Skeletal muscle cell (primary cell): ENCODE measurements at places on chromosomes 12 and 14.

- DNase-seq: peak; percentile 67
Observed at GRCh38 chr12:121786440-121786825, 7.1 kb downstream of the RHOF start.

GRCh38 chr12:93737457-93738198 is 60.5 kb downstream of the CRADD start:
- no peak for DNase-seq

GRCh38 chr14:25006961-25007795 is 42.8 kb downstream of the STXBP6 start:
- peak; percentile 78 for DNase-seq

DNA sequence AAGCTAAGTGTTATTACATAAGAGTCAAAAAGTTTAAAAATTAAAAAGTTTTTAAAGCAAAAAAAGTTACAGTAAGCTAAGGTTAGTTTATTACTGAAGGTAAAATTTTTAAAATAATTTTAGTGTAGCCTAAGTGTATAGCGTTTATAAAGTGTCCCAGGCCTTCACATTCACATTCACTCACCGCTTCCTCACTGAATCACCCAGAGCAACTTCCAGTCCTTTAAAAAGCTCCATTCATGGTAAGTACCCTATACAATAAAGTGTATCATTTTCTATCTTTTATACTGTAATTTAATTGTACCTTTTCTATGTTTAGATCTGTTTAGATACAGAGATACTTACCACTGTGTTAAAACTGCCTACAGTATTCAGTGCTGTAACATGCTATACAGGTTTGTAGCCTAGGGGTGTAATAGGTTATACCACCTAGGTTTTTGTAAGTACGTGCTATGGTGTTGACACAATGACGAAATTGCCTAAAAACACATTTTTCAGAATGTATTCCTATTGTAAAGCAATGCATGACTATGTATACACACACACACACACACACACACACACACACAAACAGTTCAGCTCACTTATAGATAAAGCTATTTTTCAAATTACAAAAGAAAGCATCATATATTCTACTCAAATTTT is 3.7 kb downstream of the CLEC14A start:
- DNase-seq: no peak

GRCh38 chr14:90393966-90394365 is 2.9 kb upstream of the CALM1 start:
- DNase-seq: no peak

DNA sequence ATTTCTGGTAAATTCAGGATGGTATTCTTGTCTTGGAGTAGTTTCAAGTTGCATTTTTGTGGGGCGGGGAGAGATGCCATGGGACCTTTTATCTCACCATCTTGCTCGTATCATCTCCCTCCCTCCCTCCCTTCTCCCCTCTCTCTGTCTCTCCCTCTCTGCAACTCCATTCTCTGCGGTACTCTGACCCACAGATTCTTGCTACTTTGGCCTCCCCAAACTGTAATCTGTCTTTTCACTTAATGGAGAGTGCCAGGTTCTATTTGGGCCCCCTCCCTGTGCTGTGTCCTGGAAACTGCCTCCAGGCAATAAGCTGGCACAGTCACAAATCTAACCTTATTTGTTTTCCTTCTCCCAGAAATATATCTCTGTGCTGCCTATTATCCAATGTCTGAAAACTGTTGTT is 175.2 kb downstream of the PAWR start:
- DNase-seq: no peak

DNA sequence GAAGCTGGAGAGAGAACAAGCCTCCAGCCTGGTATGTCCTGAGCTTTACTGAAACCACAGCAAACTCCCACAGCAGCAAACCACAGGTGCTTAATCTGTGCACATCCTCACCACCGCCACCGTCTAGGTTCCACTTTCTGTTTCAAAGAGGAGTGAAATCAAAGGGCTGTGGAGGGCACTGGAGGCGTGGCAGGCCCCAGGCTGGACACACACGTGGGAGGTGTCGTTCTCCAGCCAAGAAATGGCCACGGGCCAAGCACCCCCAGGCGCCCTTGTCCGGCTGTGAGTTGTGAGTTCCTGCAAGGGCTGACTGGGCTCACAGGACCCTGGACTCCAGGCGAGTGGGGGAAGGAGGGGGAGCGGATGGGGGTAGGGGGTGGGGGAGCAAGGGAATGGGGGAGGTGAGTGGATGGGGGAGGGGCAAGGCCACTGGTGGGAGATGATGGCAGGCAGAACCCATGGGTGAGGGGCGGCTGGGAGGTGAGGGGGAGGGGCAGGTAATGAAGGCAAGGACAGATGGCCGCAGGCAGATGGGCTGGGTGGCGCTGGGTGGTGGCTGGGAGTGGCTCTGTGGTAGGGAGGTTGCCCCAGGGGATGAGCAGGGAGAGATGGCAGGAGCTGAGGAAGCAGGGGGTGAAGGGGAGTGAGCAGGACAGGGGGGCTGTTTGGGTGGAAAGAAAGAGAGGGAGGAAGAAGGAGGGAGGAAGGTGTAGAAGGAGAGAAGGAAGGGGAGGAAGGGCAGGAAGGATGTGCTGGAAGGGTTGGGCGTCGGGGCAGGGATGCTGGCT is 86.7 kb downstream of the NCOR2 start:
- no peak for DNase-seq

GRCh38 chr14:21019366-21019765 is 5.5 kb downstream of the NDRG2 start:
- no peak for DNase-seq

DNA sequence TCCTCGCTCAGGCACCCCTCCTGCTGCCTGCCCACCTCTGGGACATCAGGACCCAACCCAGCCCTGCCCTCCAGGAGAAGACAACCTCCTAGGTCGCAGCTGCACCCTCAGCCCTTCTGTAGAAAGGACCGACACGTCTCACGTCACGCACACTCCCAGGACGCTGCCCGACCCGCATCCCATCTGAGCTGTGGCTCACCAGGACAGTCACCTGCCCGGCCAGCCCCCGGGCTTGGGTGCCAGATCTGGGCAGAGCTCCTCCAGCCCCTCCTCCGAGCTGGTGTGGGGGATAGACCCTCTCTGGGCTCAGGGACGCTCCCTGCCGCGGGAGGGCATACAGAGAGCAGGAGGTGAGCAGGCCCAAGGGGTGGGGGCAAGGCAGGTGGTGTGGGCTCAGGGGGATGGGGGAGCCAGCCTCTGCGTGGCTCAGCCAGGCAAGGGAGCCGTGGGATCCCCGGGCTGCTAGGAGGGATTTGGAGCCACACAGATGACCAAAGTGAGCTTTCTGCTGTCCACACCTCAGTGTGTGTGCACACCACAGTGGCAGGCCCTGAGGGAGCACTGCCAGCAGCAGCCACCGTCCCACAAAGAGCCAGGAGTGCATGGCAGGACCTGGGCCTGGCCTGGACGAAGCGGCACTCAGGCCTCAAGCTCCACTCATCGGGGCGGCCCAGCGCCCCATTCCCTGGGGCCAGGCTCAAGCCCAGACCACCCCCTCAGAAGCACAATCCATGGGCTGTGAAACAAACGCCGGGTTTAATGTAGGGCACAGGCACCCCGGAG is 13.6 kb downstream of the DEGS2 start:
- DNase-seq: no peak

DNA sequence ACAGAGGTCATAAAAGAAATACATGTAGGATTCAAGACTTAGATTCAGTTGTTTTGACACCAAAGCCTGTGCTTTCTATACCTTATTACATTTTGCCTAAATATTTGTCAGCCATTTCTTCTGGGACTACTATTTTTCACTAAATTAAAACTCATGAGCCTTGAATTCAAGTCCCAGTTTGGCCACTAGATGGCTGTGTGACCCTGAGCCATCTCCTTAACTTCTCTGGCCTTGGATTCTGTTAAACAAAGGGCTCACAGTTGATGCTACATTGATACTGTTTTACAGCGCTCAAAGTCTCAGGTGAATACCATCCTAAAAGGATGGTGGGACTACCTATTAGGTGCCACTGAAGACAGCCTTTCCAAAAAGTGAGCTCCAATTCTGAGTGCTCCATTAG is 39.6 kb upstream of the CCDC198 start:
- DNase-seq: no peak

- no peak for DNase-seq
Observed at GRCh38 chr12:130703733-130704375, 12.2 kb downstream of the RIMBP2 start.
